ENCODE measurements at places on chromosomes 6 and 20.

DNA sequence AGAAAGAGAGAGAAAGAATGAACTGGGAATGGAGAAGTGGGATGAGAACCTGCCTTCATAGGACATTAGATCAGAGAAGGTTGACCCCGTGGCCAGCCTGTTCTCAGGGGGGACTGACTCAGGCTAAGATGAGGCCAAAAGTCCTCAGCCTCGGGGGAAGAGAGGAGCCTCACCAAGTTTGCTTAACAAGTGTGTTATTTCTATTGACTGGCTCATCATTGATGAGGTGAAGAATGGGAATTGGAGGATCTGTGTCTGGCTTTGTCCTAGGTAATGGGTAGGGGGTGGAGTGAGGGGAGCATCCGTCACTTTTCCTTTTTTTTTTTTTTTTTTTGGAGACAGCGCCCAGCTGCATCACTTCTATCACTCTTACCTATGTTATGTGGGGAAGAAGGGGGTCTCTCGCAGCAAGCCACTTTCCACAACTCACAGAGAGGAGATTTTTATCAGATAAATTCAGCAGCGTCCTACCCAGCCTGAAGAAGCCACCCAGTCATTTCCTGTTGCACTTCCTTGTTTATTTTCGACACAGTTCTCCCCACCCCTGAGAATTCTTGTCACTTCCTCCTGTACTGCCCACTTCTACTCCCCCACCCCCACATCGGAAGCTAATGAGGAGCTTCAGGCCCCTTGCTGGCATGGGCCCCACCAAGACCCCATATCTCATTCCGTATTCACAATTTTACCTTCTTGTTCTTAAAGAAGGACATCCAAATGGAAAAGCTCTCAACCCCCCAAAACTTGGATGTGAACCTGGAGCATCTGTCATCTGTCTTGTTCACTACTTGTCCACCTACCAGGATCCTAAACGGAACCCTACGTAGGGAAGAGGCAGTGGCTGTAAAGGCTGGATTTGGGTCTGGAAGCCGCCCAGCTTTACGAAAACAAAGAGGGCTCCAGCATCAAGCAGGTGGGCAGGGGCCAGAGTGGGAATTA lies 2.8 kb upstream of the RNASET2 start:
- DNase-seq, result peak; percentile 80

DNA sequence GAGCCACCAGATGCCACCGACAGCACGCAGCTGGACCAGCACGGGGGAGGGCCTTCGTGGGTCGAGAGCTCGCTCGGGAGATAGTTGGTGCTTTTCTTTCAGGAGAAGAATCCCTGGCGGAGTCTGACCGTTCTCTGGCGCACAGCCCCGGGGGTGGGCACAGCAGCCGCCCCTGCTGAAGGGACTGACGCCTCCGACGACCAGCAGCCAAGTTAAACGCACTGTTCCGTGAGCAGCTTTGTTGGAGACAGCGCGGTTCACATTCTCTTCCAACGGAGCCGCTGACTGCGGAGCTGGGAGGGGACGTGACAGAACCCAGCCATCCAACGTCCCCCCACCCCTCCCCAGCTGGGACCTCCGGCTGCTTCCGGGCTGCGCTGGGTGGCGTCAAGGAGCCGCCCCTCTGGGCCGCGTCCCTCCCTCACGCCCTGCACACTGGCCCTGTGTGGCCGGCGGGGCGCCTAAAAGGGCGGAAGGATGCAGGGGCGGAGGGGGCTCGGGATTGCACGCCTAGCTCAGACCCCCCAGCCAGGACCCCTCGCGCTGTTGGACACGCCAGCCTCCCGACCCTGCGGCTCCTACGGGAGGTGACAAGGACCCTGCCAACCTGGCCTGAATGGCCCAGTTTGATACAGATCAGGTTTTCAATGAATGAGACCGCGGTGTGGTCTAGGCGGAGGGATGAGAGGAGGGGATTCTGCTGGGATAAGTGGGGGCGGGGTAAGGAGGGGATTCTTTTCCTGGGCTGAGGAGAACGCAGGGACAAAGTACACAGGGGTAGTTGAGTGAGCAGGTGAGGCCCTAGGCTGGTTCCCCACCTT lies 36.4 kb upstream of the KHDC1 start:
- DNase-seq, result no peak

- DNase-seq, result no peak
These were observed 91.0 kb downstream of the TMEM170B start for GRCh38 chr6:11628562-11628961.

GRCh38 chr20:62461157-62461556 lies 14.6 kb downstream of the GATA5 start:
- no peak for DNase-seq

DNA sequence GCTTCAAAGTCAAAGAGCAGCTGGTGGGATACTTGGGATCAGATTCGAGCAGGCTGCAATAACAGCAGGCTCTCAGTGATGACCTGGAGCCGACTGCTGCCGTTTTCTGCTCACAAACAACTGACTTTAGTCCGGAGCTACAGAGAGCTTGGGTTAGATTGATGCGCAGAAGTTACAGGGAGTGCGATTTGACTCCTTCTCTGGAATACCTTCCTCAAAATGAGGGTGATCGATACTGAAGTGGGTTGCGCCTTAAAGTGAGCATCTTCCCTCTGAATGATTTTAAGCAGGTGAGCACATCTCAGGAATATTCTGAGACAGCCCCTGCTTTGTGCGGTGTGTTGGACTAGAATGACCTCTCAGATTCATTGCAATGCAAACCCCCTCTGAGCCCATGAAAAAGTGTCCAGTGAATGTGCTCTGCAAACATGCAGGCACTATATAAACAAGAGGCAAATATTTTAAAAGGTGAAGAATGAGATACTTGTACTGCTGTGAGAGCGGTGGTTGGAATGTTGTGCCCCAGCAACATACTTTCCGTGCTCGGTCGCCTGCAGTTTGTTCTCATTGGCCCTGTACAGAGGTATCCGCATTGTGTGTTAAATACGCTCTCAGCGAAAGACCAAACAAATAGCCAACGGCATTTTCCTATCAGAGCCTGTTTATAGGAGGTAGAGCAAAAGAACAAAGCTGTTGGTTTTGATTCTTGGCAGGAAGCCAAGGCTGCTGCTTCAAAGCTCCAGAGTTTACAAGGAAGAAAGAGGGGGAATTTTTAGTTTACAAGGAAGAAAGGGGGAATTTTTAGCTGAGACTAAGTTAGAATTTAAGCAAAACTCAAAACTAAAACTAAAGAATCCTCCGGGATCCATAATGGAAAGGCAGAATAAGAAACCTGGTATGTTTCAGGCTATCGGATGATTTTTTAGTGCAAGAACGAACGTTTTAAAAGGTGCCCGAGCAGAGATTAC lies 67.7 kb downstream of the PHACTR2 start:
- DNase-seq, result no peak

- DNase-seq, result no peak
These were observed 294.4 kb upstream of the TBX18 start for GRCh38 chr6:85058806-85059205.

- peak; percentile 24 for DNase-seq
These were observed 93.2 kb downstream of the DLGAP4 start for GRCh38 chr20:36399147-36399968.

GRCh38 chr6:35603326-35604202 lies 85.2 kb downstream of the FKBP5 start:
- DNase-seq, result no peak

Data from CD4-positive, alpha-beta T cell treated with Interferon alpha-2 for 1 hour (primary cell).